ENCODE measurements at places on chromosomes 3 and 15. TPM values are rescaled to one million over a fixed set of nuclear protein-coding genes. Genes with fewer than 3 reads are reported as not detected.

The CXCR6 gene
- total RNA-seq, result not detected

The ASB14 gene
- total RNA-seq, result 0.11 TPM

The CORO2B gene
- 5.9 TPM for total RNA-seq

The GCSAM gene
- not detected for total RNA-seq

The LMAN1L gene
- total RNA-seq, result not detected

The PTH1R gene
- total RNA-seq, result 3.0 TPM

The FSIP1 gene
- 6.2 TPM for total RNA-seq

The TMEM207 gene
- not detected for total RNA-seq

The SYNM gene
- 24.5 TPM for total RNA-seq

The FGF12 gene
- not detected for total RNA-seq
